H54 (cell line): ENCODE measurements at places on chromosomes 5 and 9.

DNA sequence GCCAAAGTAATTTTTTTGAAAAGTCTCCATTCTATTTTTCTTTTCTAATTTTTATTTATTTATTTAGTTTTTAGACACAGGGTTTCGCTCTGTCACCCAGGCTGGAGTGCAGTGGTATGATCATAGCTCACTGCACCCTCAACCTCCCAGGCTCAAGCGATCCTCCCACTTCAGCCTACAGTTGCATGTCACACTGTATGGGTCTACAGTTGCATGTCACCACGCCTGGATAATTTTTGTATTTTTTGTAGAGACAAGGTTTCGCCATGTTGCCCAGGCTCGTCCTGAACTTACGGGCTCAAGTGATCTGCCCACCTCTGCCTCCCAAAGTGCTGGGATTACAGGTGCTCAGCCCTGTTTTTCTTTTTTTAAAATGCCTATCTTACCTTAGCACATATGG is 10.7 kb downstream of the FANCC start:
- DNase-seq: no peak

GRCh38 chr9:33850267-33850629 is 33.3 kb downstream of the UBE2R2 start:
- DNase-seq: no peak

GRCh38 chr5:110475529-110475928 is 250.9 kb downstream of the TMEM232 start:
- DNase-seq: no peak

DNA sequence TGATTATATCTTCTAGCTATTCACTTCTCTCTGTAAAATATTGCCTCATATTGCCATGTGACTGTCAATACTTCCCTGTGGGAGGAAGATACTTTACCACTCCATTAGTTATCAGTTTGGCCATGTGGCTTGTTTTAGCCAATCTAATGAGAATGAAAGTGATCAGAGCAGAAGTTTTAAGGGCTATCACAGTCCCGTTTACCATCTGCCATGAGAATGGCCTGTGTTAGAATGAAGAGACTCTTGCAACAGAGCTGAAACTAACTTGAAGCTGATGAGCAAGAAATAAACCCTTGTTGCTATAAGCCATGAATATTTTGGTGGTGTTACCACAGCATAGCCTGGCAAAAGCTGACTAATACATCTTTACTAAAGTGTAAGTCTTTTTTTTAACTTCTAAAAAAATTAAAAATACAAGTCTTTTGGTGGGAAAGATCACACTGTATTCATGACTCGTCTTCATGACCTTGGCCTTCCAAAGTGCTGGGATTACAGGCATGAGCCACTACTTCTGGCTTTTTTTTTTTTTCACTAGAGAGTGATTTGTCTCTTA is 68.0 kb upstream of the CTNNA1 start:
- no peak for DNase-seq

GRCh38 chr9:112020680-112021596 is 124.3 kb downstream of the UGCG start:
- peak; percentile 50 for DNase-seq

DNA sequence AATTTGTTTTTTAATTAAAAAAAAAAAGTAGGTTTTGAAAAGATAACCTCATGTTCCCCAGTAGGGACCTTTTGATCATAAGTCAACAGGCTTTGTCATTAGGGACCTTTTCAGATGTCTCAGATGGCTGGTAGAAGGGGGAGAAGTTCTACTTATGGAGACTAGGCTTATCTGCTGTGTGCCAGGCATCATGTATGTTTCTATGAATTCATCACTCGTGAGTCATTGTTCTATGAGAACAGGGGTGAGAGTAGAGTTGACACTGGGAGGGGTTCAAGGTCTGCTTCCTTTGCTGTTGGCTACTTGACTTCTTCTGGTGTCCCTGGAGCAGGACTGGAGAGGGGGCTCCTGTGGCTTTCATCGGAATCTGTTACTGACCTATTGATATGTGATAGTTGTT is 138.8 kb downstream of the KDM4C start:
- no peak for DNase-seq

DNA sequence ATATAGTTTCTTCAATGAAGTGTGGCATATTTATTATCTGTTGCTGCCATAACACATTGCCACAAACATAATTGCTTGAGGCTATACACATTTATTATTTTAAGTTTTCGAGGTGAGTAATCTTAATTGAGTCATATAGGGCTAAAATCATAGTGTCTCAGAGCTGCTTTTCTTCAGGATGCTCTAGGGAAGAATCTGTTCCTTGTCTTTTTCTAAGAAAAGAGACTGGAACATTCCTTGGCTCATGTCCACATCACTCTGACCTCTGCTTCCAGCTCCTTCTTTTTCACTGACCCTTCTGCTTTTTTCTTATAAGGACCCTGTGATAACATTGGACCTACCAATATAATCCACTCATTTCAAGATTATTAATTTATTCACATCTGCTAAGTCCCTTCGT is 632.4 kb upstream of the TYRP1 start:
- DNase-seq: no peak

- DNase-seq: no peak
These were observed 22.8 kb upstream of the ANKRD18A start for GRCh38 chr9:38642951-38643814.

DNA sequence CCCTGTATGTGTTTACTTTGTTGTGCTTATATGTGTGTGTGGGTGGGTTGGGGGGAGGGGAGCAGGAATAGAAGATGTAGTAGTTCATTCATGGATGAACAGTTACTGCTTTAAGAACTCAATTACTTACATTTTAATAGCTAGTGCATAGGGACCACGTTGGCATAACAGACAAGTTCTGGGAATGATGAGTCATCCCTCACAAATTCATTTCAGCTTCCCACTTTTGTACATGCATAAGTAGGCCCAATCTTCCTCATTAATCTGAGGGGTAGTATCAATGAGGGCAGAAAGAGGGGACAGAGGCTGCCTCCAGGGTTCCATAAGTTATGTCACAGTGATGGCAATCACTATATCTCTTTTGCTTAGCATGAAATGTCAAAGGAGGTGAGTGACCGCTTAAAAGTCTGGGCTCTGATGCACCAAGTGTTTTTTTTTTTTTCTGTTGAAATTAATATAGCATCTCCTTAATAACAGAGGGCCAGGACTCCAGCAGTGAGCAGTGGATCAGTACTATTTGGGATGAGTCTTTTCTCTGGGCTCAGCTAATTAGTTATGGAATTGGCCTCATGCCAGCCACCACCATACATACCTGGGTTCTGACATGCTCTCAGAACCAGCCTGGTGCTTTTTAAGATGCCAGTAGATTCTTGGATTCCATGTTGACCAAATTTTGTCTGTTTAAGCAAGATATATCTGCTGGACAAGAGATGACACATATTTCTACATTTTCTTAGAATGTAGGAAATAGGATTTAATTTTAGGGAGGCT is 37.1 kb downstream of the PRDM6 start:
- DNase-seq: peak; percentile 15

GRCh38 chr9:37301042-37301853 is 121.2 kb upstream of the GRHPR start:
- no peak for DNase-seq

DNA sequence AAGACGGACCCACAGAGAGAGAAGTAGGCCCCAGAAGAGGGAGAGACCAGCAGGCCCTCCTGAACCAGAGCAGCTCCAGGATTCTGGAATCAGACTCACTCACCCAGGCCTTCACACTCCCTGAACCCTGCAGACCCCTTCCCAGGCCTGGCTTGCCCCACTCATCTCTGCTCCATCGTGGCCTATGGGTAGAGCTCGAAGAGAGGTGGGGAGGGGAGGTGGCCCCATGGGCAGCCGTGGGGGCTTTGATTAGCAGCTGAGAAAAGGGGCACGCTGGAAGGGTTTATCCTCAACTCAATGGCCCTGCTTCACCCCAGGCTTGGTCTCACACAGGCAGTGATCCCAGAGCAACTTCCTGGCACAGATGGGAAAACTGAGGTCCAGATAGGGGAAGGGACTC is 613 bp downstream of the MYMK start:
- no peak for DNase-seq

DNA sequence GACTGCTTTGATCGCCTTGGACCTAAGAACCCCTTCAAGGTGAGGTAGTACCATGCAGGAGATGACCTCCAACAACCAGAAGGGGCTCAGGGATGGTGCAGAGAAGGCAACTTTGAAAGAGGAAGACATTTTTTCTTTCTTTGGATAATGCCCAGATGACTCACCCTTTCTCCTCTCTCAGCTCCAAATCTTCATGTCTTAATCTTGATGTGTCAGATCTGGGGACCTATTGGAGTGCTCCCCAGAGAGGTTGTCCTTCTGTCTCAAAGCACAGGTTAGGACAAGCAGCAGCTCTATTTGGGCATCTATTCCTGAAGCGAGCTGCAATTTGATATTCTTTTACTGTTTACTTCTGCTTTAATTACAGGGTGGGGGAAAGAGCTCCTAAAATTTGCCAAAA is 229.9 kb upstream of the MAP3K1 start:
- DNase-seq: no peak

GRCh38 chr5:151451626-151452520 is 4.5 kb downstream of the SLC36A1 start:
- DNase-seq: peak; percentile 44

DNA sequence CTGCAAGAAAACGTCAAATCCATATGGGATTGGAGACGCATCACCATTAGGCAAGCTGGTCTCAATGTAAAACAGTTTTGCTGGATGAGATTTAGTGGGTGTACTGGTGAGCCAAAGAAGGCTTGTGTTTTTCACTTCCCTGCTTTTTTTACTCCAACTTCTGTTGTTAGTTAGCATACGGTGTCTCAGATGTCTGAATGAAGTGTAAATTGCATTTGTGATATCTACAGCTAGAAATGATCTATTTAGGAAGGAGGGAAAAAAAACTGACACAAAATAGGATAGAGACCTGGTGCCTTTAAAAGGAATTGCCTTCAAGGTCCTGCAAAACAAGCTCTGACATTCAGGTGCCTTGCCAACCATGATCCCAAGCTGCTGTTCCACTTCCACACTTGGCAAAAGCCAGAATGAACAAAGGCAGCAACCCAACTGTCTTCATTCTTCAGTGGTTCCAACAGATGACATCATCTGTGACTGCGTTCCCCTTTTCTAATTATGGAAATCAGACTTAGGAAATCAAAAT is 104.2 kb upstream of the RAI14 start:
- no peak for DNase-seq

GRCh38 chr5:83742089-83742488 is 21.4 kb upstream of the HAPLN1 start:
- no peak for DNase-seq

DNA sequence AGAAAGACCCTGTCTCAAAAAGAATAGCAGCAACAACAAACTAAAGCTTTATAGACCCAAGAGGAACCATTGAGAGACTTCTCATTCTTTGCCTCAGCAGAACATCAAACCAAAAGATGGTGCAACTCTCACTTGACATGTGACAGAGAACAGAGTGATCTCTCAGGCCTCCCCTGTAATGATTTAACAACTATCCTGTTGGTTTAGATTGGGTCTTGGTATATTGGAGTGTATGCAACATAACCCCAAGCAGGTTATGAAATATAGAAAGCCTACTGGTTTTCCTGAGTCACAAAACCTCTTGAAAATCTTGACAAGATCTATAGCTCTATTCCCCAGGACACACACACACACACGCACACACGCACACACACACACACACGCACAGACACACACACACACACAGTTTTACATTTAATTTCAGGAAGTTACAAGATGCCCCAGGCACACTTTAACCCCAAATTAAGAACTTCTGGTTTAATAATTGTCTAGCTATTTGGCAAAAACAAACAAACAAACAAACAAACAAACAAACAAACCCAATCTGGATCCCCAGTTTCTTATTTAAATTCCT is 6.5 kb upstream of the FGF1 start:
- no peak for DNase-seq

DNA sequence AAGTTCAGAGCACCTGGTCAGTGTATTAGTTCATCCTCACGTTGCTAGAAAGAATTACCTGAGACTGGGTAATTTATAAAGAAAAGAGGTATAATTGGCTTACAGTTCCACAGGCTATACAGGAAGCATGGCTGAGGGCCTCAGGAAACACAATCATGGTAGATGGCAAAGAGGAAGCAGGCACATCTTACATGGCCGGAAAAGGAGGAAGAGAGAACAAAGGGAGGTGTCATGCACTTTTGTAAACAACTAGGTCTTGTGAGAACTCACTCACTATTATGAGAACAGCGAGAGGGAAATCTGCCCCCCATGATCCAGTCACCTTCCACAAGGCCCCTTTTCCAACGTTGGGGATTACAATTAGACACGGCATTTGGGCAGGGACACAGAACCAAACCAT is 28.8 kb upstream of the CAVIN4 start:
- DNase-seq: no peak

GRCh38 chr9:81363916-81364480 is 325.3 kb downstream of the TLE1 start:
- DNase-seq: no peak

DNA sequence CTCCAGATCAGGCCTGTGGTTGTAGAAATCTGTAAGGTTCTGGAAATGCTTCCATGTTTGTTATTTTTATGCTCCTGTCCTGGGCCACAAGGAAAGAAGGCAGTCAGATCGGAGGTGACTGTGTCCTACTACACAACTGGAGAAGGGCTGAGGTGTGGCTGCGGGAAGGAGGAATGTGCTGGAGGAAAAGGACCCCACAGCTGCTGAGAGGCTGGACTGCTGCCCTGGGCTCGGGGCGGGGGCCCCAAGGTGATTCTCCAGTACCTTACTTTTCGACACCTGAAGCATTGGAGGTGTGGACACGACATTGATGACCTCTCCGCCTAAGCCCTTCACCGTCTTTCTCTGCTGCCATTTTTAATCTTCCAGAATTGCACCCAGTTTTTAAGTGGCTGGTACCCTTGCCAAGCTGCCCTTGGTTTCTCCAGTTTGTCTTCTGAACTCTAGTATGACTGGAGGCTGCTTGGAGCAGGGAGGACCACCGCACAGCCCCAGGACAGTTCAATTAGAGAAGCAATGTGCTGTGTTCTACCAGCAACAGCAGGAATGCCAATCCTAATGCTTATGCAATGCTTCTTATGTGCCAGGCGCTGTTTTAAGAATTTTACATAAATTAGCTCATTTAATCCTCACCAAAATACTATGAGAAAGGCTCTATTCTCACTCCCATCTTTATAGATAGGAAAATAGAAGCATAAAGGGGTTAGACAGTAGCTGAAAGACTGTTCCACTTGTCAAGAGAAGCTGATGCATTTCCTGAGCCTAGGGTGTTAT is 13.5 kb upstream of the ANKRD33B start:
- no peak for DNase-seq
